Keratinocyte (primary cell): ENCODE measurements at places on chromosomes 6 and 20.

DNA sequence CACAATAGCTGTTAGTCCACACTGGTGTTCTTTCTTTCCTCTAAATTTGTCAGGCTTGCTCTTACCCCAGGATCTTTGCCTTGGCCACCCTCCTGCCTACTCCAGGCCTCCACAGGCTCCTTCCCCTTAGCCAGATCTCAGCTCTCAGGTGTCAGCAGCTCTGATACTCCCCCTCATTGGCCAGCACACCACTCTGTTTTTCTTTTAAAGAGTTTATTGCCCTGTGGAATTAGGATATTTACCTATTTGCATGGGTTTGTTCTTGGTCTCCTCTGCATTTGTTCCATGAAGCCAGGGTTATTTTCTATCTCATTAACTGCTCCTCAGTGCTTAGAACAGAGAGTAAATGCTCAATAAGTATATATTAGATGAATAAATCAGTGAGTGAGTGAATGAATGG lies 36.8 kb downstream of the GCNT2 start:
- no peak for DNase-seq

DNA sequence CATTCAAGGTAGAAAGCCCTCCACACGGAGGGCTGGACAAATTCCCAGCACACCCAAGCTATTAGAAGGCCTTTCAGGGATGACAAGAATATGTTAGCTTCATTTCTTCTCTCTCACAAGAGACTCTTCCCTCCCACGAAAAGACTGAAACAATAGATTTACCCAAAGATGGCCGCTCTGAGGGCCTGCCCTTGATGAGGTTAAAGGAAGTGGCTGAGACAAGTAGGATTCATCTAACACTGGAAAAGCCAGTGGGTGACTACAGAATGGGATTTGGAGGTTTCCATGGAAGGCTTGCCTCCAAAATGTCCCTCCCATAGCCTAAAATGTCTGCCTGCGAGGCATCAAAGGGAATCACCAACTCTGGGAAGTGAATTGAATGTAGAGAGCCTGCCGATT lies 277.6 kb downstream of the CLIC5 start:
- no peak for DNase-seq

GRCh38 chr6:114445846-114446245 lies 103.0 kb upstream of the HS3ST5 start:
- DNase-seq = no peak

- DNase-seq = no peak
Observed at GRCh38 chr20:59422872-59423544, 122.6 kb downstream of the EDN3 start.

DNA sequence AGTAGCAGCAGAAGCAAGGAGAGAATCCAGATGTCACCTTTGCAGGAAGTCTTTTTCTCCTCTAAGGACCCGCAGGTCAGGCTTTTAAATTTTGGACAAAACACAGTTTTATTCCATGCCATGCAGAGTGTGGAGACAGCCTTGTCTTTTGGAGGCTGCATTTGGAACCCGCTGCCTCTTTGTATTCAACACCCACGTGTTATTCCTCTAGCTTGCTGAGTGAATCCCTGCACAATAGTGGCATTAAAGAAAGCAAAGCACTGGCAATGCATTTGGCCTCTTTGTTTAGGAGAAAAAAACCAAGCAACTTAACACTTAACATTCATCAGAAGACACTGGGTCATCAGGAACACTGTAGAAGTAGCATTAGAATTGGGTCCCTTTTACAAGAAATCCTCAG lies 43.5 kb downstream of the TFAP2B start:
- DNase-seq = no peak

GRCh38 chr6:163565140-163565539 lies 150.6 kb downstream of the QKI start:
- DNase-seq = no peak

- no peak for DNase-seq
Observed at GRCh38 chr6:28782113-28782673, 141.6 kb downstream of the TRIM27 start.

GRCh38 chr6:50285735-50286134 lies 236.0 kb upstream of the DEFB112 start:
- no peak for DNase-seq

- no peak for DNase-seq
Observed at GRCh38 chr20:33296206-33296605, 13.2 kb downstream of the BPIFB1 start.

GRCh38 chr6:36735110-36736071 lies 37.8 kb downstream of the RAB44 start:
- DNase-seq = no peak

DNA sequence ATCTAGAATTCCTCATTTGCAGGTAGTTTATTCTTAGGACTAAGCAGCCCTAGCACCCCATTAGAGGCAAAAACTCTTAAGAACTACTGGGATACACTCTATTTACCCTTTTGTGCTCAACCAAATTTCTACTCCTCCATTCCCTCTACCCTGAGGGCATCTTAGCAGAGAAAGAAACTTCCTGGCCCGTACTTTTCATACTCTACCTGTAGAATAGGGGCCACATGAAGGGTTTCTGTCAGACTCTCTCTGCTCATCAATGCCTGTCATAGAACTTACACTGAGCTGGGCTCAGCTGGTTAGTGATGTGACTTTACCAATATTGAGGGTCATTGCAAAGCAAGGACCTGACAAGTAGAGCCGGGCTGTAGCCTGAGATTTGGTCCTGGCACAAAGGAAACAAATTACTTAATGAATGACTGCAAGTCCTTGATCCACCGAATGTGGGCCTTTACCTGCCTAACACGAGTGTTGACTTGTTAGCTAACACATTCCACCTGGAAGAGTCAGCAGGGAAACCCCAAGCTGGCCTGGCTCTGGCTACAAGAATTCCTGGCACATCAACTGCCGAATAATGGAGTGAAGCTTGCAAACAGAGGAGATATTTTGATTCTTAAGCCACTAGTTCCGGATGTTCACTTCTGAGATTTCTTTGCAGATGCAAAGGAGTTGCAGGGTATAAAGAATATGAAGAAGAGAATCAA lies 280.5 kb upstream of the JAG1 start:
- DNase-seq = peak; percentile 90

DNA sequence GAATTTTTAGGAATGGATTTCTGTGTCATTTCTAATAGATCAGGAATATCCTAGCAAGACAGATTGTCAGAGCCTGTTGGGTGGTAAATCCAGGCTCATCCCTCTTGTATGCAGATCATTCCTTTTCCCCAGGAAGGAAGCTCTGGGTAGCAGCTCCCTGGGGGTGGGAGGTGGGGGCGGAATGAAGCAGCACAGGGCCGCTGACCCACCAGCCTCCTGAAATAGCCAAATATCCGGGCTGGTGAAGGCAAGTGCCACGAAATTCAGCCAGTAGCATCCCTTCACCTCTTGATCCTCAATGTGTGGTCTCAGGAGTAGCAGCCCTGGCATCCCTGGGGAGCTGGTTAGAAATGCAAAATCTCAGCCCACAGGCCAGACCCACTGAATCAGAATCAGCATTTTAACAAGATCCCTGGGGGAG lies 256.9 kb downstream of the LRFN2 start:
- no peak for DNase-seq

- DNase-seq = no peak
Observed at GRCh38 chr6:143952060-143952778, 55.8 kb downstream of the PLAGL1 start.

DNA sequence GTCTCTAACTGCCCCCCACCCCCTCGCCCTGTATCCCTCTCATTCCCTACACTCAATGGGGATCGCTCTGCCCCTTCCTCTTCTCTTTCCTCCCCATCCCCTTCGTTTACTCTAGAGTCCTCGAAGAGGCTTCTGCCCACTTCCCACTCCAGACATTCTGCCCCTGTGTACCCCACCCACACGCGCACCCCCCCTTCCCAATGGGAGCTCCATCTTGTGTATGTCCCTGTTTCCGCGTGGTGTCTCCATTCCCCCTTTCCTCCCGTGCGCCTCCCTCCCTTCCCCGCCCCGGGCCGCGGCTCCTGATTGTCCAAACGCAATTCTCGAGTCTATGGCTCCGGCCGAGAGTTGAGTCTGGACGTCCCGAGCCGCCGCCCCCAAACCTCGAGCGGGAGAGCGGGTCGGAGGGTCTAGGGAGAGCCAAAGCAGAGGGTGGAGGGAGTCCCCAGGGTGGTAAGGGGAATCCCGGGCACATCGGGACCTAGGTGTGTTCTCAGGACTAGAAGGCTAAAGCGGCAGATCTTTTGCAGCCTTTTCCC lies 679 bp upstream of the RING1 start:
- no peak for DNase-seq
